ENCODE measurements at places on chromosomes 4 and X. TPM values are rescaled to one million over a fixed set of nuclear protein-coding genes. Genes with fewer than 3 reads are reported as not detected.

Gene GTPBP6
- 68.0 TPM for total RNA-seq

Gene UTP3
- 31.0 TPM for total RNA-seq

Gene HTN3
- not detected for total RNA-seq

DNA sequence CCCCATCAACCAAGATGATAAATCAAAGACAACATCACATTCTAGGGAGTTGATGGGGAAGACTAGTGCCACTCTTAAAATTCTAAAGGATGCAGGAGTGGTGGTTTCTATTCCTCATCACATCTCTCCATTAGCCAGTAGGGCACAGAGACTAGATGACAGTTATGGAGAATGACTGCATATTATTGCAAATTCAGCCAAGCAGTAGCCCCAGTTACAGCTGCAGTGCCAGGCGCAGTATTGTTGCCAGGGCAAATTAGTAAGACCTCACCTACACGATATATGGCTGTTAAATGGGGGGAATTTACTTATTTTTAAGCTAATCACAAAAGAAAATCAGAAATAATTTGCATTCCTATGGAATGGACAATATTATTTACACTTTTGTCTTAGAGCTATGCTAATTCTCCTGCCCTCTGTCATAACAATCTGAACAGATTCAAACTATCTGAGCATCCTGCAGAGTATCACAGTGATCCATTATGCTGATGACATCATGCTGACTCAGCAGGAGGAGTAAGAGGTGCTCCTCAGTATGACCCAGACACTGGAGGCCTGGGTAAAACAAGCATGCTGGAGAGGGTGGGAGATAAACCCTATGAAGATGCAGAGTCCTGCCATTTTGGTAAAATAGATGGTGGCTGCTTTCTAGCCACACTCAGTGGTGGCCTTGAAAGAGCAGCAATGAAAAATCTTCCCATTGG, 24.7 kb downstream of the ETNPPL start:
- H3K4me1 ChIP-seq = no peaks in the 10 kb centered on the region
- no peak overlapping the region for H3K27ac ChIP-seq
- no peak for DNase-seq
- peaks cover 3% of the 10 kb centered on the region for H3K27me3 ChIP-seq

DNA sequence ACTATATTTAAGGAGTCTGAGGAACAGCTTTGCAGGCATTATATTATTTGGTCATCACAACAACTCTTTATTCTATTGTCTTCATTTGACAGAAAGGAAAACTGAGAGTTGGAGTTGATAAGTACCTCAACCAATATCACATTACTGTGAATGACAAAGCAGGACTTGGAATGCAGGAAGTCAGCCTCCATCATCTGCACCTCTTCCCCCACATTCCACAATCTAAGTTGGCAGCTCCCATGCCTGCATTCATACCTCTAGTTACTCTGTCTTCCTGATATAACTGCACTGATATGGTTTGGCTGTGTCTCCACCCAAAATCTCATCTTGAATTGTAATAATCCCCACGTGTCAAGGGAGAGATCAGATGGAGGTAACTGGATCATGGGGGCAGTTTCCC, 356.7 kb downstream of the GALNTL6 start:
- H3K27me3 ChIP-seq = no peaks in the 10 kb centered on the region
- DNase-seq = no peak
- H3K4me1 ChIP-seq = no peaks in the 10 kb centered on the region
- no peak overlapping the region for H3K27ac ChIP-seq
- H3K4me3 ChIP-seq = no peak overlapping the region

- peaks cover 8% of the 10 kb centered on the region for H3K27me3 ChIP-seq
- no peaks in the 10 kb centered on the region for H3K36me3 ChIP-seq
- H3K27ac ChIP-seq = no peak overlapping the region
- no peaks in the 10 kb centered on the region for H3K4me1 ChIP-seq
- no peak for DNase-seq
- no peak overlapping the region for H3K4me3 ChIP-seq
Measured at GRCh38 chr4:107402291-107402690, 317.7 kb downstream of the PAPSS1 start.

DNA sequence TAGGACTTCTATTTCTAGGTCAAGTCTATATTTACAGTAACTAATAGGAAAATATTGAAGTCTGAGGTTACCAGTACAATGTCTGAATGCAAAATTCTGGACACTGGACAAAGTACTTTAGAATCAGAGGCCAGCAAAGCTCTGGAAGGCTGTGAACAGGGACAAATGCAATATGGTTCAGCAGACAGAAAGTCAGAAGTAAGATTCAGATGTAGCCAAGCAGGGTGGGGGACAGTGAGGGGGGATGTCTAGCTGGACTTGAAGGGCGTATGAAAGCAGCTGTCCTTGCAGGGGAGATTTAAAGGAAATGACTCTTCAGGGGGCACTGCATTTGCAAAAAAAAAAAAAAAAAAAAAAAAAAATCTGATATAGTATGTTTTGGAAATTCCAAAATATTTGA, 2.9 kb downstream of the SORBS2 start:
- H3K4me3 ChIP-seq = no peak overlapping the region
- DNase-seq = no peak
- peaks cover 6% of the 10 kb centered on the region for H3K27me3 ChIP-seq
- no peak overlapping the region for H3K27ac ChIP-seq
- H3K4me1 ChIP-seq = peaks cover 2% of the 10 kb centered on the region
- no peaks in the 10 kb centered on the region for H3K36me3 ChIP-seq

- DNase-seq = no peak
- H3K4me1 ChIP-seq = peaks cover 4% of the 10 kb centered on the region
Measured at GRCh38 chr4:53240573-53240972, 125.3 kb downstream of the SCFD2 start.

DNA sequence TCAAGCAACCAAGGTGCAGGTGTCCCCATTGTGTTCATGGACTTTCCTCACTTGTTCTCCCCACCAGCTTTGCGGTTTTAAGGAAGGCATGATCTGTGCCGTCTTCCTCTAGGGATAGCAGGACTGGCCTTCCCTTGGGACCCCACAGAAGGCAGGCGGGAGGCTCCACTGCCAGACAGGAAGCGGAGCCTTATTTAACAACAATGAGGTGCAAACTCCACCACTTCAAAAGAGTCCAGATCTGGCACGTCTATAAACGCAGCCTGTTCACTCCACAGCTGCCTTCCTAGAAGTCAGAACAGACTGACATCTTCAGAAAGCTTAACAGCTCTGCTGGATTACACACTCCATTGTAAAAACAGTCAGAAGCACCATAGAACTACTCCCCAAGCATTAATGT, 1.7 kb upstream of the GPR143 start:
- H3K4me3 ChIP-seq = no peak overlapping the region
- H3K27ac ChIP-seq = no peak overlapping the region
- peaks cover 13% of the 10 kb centered on the region for H3K27me3 ChIP-seq
- H3K4me1 ChIP-seq = no peaks in the 10 kb centered on the region

- H3K27ac ChIP-seq = peak overlapping the region; percentile 63
- peak; percentile 17 for DNase-seq
- H3K27me3 ChIP-seq = no peaks in the 10 kb centered on the region
- H3K4me3 ChIP-seq = no peak overlapping the region
- peaks cover 10% of the 10 kb centered on the region for H3K4me1 ChIP-seq
Measured at GRCh38 chr4:70863099-70863790, 23.6 kb upstream of the GRSF1 start.

- H3K27ac ChIP-seq = no peak overlapping the region
- H3K4me1 ChIP-seq = peaks cover 7% of the 10 kb centered on the region
- peak; percentile 2 for DNase-seq
- H3K27me3 ChIP-seq = no peaks in the 10 kb centered on the region
- no peak overlapping the region for H3K4me3 ChIP-seq
Measured at GRCh38 chr4:168711197-168712140, 214.6 kb downstream of the PALLD start.

- peaks cover 11% of the 10 kb centered on the region for H3K4me1 ChIP-seq
- peak; percentile 27 for DNase-seq
- no peaks in the 10 kb centered on the region for H3K27me3 ChIP-seq
- H3K36me3 ChIP-seq = peaks cover 5% of the 10 kb centered on the region
- no peak overlapping the region for H3K27ac ChIP-seq
Measured at GRCh38 chr4:39609454-39609931, 29.2 kb downstream of the SMIM14 start.

GRCh38 chr4:78766026-78766425, 10.1 kb upstream of the BMP2K start:
- peaks cover 3% of the 10 kb centered on the region for H3K27me3 ChIP-seq
- peaks cover 25% of the 10 kb centered on the region for H3K4me1 ChIP-seq
- no peaks in the 10 kb centered on the region for H3K36me3 ChIP-seq
- H3K27ac ChIP-seq = no peak overlapping the region
